ENCODE measurements at places on chromosomes 2 and 18. TPM values are rescaled to one million over a fixed set of nuclear protein-coding genes. Genes with fewer than 3 reads are reported as not detected.

DNA sequence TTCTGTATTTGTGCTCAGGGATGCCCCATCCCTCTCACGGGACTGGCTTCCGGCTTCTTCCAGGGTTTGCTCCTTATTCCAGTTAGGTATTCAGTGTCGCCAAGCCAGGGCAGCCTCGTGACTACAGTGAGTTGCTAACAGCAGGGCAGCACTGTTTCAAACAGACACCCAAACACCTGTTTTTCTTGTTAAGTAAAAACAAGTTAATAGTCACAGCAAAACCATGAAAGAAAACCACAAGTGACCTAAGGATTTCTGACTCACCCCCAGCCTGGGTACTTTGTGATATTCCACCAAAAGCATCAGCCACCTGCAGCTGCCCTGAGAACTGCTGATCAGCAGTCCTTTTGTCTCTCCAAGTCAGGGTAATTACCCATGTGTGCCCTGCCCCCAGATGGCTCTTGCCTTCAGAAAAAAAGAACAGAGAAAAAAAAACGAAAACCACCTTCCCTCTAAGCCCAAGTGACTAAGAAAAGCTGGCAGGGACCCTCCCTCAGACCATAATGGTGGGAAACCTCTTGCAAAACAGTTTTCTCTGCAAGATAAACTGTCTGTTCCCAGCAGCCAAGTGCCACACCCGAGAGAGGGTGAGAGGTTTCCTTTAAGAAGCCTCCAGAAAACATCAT lies 178.2 kb downstream of the ANAPC1 start:
- DNase-seq: peak; percentile 57
- H3K4me1 ChIP-seq: peaks cover 21% of the 10 kb centered on the region
- peaks cover 32% of the 10 kb centered on the region for H3K27me3 ChIP-seq
- peak overlapping the region; percentile 5 for H3K4me3 ChIP-seq

DNA sequence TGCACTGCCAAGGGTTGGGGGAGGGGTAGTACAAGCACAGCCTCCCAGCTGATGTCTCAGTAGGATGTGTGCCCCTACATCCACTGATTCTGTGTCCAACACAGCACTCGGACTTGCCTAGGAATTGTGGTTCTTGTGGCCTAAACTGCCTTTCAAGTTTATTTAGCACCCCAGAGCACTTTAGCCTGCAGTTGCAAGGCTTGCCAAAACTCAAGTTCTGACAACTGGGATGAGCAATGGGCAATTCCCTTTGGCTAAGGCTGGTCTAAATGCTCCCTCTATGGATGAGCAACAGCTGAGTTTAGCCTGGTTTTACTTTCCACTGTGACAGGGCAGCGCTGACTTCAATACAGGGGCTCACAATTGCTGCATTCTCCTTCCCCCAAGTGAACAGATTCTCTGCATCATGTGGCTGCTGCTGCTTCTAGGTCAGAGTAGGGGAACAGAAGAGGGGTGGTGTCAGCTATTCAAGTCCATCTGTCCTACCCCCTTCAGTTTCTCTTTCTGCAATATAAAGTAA lies 471.5 kb downstream of the PIK3C3 start:
- DNase-seq: no peak
- no peak overlapping the region for H3K4me3 ChIP-seq
- H3K4me1 ChIP-seq: no peaks in the 10 kb centered on the region

GRCh38 chr2:127172306-127172705 lies 47.8 kb downstream of the CYP27C1 start:
- no peak for DNase-seq
- H3K27ac ChIP-seq: no peak overlapping the region
- no peak overlapping the region for H3K4me3 ChIP-seq
- no peaks in the 10 kb centered on the region for H3K4me1 ChIP-seq
- no peaks in the 10 kb centered on the region for H3K27me3 ChIP-seq
- no peaks in the 10 kb centered on the region for H3K36me3 ChIP-seq

DNA sequence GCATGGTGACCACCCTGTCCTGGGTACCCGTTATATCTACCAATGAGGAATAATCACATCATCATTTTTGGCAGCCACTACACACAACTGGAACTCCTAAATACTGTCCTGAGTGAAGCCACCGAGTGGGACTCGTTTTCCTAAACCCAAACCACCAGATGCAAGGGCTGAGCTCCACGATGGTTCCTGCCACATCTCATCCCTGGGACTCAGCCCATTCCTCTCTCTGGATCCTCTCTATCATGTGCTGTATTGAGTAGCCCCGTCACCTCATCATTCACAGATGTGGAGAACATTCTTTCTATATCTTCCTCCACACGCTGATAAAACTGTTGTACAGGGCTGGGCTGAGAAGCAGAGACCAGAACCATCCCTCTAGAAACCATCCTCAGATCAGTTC lies 79.4 kb upstream of the SMAD7 start:
- H3K27me3 ChIP-seq: peaks cover 3% of the 10 kb centered on the region
- no peak for DNase-seq
- H3K27ac ChIP-seq: no peak overlapping the region
- no peak overlapping the region for H3K4me3 ChIP-seq

DNA sequence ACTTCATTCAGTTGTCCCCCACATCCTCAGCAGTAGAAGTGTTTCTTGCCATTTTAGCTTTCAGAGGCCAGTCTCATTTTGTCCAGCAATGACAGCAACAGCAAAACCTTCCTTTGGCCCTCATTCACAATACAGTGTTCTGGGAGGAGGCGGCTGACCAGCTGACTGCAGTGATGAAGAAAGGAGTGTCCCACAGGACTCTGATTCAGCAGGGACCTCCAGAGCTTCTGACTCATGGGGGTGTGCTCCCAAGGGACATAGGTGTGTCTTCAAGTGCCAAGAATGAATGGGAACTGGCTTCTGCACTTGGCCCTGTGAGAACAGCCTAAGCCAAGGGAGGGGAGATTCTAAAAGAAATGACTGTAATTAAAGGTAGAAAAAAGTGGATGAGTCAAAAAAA lies 147.0 kb upstream of the PELI1 start:
- peaks cover 13% of the 10 kb centered on the region for H3K4me1 ChIP-seq
- no peak for DNase-seq
- no peak overlapping the region for H3K27ac ChIP-seq
- no peak overlapping the region for H3K4me3 ChIP-seq
- H3K27me3 ChIP-seq: peaks cover 1% of the 10 kb centered on the region

GRCh38 chr2:95386031-95386430 lies 16.5 kb upstream of the FAHD2A start:
- no peaks in the 10 kb centered on the region for H3K4me1 ChIP-seq
- no peak for DNase-seq
- H3K27me3 ChIP-seq: no peaks in the 10 kb centered on the region
- H3K36me3 ChIP-seq: no peaks in the 10 kb centered on the region

DNA sequence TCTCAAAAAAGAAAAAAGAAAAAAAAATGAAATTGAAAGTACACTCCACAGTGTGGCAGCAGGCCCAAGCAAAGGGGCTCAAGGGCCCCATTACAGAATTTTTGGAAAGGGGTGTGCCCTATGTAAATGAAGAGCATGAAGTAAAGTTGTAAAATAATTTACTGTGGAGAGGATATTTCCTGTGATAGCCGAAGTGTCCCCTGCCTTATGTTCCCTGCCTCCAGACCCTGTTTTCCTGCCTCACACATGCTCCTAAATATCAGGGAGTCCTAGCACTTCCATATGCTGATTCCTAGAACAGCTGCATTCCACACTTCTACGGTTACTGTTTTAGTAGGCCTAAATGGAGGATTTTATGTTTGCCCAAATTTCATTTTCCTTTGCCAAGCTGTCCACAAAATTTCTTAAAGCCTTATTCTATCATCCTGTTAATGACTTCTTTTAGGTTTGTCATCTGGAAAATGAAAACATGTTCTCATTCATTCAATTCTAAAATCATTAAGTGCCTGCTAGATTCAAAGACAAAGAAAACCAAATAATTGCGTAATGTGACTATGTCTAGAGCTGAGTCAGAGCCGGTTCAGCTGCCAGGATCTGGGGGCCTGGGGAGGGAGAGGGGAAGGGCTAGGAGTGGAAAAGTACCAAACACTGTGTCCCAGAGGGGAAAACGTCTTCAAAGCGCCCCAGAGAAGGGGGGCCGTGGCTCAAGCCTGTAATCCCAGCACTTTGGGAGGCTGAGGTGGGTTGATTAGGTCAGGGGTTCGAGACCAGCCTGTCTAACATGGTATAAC lies 25.9 kb upstream of the IMPA2 start:
- no peak overlapping the region for H3K27ac ChIP-seq
- peaks cover 6% of the 10 kb centered on the region for H3K36me3 ChIP-seq
- peaks cover 7% of the 10 kb centered on the region for H3K4me1 ChIP-seq
- DNase-seq: no peak
- no peak overlapping the region for H3K4me3 ChIP-seq
- H3K27me3 ChIP-seq: peaks cover 3% of the 10 kb centered on the region

- no peak overlapping the region for H3K4me3 ChIP-seq
- H3K36me3 ChIP-seq: peaks cover 2% of the 10 kb centered on the region
- no peak overlapping the region for H3K27ac ChIP-seq
- DNase-seq: no peak
- H3K4me1 ChIP-seq: no peaks in the 10 kb centered on the region
- H3K27me3 ChIP-seq: no peaks in the 10 kb centered on the region
Observed at GRCh38 chr18:75353357-75353756, 74.1 kb downstream of the SMIM21 start.

GRCh38 chr2:165839610-165840009 lies 45.6 kb upstream of the GALNT3 start:
- no peak overlapping the region for H3K4me3 ChIP-seq
- H3K36me3 ChIP-seq: peaks cover 2% of the 10 kb centered on the region
- DNase-seq: no peak
- H3K27ac ChIP-seq: no peak overlapping the region
- no peaks in the 10 kb centered on the region for H3K27me3 ChIP-seq

The FEV gene
- total RNA-seq: not detected

The LCT gene
- 0.34 TPM for total RNA-seq

The LINC00305 gene
- not detected for total RNA-seq

The NABP1 gene
- 41.1 TPM for total RNA-seq

Data from activated naive CD8-positive, alpha-beta T cell treated with anti-CD3 and anti-CD28 coated beads for 36 hours (primary cell).